Thoracic aorta (tissue), 2 donors: ENCODE measurements at places on chromosomes 5 and 9. TPM values are rescaled to one million over a fixed set of nuclear protein-coding genes. Genes with fewer than 3 reads are reported as not detected.

- no peak for DNase-seq
Observed at GRCh38 chr5:139692679-139693308, 44.6 kb downstream of the CXXC5 start.

DNA sequence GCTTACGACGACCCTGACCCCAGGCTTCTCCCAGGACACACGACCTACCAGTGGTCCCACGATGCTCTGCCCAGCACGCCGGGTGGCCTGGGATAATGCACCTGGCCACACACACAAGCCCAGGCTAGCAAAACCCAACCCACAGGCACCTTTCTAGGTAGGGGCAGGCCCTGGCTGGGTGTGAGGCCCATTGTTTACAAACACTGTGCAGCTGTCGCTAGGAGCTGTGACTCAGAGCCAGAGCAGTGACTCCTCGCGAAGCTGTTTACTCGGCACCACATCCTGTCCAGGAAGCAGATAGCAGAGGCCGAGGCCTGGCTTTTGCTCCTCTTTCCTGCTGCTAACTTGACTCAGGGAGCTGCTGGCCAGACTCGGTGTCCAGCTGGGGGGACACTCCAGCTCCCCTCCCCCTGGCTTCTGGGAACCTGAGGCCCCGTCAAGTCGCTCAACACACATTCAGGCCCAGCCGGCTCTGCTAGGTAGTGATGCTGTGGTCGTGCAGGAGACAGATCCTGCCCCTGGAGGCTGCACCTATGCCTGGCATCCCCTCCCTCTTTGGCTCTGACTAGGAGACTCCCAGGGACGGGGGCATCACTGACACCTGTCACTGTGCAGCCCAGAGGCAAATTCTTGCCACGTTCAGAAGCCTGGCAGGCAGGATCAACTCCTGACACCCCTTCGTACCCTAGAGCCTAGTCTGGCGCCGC lies 12.8 kb upstream of the RALGDS start:
- peak; percentile 72 for DNase-seq

- no peak for DNase-seq
Observed at GRCh38 chr5:135426102-135427082, 20.8 kb downstream of the DCANP1 start.

- DNase-seq: no peak
Observed at GRCh38 chr9:33676746-33677505, 118.4 kb upstream of the PRSS3 start.

GRCh38 chr5:142853682-142854081 lies 83.5 kb downstream of the ARHGAP26 start:
- no peak for DNase-seq

DNA sequence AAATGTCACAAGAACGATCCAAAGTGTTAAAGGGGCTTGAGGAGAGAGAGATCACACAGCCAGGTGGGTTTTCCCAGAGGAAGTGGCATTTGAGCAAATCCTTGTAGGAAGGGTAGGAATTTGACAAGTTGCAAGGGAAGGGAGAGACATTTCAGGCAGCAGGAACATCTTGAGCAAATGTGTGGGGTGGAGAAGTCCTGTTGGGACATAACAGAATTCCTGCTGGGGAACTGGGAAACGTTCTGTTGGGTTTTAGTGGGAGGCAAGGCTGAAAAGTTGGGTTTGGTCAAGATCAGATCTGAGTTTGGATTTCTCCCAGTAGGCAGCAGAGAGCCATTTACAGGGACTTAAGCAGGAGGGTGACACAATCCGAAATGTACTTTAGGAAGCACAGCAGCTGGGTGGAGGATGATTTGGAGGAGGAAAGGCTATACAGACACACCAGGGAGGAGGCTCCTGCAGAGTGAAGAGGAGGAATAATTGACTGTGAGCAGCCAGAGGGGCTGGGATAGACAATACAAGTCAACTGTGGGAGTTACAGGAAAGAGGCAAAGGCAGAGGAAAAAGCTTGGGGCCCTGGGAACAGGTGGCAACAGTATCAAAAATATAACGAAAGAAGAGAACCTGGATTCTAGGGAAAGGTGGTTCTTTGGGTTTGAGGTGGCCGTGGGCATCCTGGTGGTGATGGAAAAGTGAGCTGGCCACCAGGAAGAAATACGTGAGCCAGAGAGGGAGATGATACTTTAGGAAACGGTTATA lies 3.1 kb upstream of the ZSWIM6 start:
- DNase-seq: no peak

- no peak for DNase-seq
Observed at GRCh38 chr9:122364783-122365150, 6.1 kb upstream of the PTGS1 start.

- DNase-seq: no peak
Observed at GRCh38 chr5:54822324-54822687, 163.1 kb downstream of the ESM1 start.

DNA sequence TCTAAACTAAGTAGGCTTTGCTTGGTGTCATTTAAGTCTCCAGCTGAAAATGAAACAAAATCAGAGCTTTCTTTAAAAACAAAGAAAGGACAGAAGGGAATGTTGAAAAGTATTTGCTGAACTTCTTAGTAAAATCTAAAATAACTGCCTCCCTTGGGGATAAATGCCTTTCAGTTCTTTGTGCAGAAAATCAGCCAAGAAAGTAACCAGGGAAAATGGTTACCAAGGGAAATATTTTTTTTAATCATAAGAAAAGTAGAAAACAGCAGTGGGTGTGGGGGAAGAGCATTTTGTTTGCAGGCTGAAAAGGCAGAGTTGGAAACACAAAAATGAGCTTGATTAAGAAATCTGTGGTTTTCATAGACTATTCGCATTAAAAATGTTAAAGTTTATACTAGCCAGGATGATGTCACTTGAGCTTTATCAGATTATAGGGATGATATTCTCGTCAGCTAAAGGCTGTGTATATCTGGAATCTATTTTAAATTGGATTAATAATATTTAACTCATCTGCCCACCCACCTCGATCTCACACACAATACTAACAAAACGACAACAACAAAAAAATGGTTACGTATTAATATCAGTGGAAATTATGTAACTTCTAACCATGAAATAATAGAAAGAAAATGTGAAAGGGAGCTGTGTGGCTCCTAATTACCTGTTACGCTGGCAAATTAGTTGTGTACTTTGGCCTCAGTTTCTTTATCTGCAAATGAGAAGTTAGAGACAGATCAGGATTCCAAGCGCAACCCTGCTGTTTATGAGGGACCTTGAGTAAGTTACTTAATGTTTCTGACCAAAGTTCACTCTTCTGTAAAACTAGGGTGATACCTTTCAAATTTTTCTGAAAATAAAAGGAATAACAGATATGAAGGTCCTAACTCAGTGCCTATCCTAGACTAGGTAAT lies at the start of gene ECM2:
Gene ECM2 (minus strand): TSS at position 51 of the 911 bp plus-strand sequence. CDS start 13,124 bp downstream, outside the sequence.
- DNase-seq: no peak

- no peak for DNase-seq
Observed at GRCh38 chr5:16064135-16064893, 115.3 kb downstream of the MARCHF11 start.

- DNase-seq: no peak
Observed at GRCh38 chr5:12794476-12795332, 890.5 kb upstream of the CTNND2 start.

DNA sequence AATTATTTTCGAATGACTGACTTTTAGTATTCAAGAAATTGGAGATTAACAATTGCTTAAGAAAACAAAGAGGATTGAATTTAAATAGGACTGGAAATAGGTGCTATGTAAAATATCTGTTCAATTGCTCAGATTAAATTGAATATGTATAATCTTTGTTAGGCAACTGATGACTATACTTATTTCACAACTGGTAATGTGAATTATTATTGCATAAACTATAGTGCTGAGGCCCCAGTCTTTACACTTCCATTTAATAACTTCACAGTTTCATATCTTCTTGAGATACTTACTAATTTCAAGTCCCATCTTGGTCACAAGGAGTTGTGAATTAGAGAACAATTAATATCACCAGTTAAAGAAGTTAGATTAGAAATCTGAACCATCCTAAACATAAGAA lies 16.7 kb downstream of the CEP78 start:
- DNase-seq: no peak

DNA sequence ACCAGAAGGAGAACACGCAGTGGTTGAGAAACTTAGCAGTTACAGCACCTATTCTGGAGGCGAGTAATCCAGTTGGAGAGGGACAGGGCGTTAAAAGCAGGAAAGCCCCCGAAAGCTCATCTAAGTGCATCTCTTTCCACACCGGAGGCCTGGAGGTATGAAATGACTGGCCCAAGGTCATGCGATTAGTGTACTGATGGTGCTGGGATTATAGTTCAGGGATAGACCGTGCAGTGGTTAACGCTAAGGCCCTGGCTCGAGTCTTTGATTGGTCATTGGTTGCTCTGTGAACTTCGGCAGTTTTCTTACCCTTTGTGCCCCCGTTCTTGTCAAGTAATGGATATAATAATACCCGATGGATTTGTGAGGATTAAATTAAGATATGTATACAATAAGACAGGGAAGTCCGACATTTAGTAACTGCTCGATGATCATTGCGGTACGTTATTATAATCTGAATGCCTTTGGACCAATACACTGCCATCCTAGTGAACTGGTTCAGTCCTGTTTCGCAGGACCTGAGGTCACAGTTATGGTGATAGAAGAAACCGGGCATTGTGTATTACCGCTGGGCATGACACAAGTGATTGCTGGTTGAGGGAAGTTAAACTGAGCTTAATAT lies 960 bp downstream of the CANX start:
- no peak for DNase-seq

- DNase-seq: no peak
Observed at GRCh38 chr5:124302533-124302932, 443.9 kb downstream of the ZNF608 start.

- no peak for DNase-seq
Observed at GRCh38 chr5:885529-885928, 7.1 kb downstream of the BRD9 start.

DNA sequence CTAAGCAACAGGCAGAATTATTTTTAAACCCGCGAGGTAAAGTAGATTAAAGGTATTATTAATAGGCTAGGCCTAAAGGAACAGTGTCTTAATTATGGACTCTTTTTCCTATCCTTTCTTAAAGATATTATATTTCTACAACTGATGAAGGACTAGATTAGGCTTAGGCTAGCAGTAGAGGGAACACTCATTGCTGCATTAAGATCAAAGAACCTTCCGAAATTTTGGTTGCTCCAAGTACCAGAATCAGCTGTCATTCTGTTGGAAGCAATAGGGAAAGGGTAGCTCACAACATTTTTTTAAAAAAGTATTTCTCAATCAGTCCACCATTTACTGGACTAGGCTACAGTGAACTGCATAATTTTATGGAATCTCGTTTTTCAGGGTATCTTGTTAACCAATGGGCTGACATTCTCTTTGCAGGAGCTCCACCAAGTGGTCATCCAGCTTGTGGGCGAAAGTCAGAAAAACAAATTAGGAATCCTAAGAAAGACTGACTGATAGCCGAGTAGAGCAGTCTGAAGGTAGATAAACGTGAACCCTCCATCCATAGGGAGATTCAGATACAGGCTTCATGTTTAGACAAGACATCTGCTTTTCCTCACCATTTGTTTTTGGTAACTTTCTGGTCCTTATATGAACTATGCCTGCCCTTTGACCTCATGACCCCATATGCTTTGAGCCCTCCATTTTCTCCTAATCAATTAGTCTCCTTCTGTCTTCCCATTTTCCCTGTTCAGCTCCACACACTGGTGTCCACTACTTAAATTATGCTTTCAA lies 103.6 kb upstream of the CHD1 start:
- no peak for DNase-seq

GRCh38 chr5:72559866-72560766 lies 52.9 kb upstream of the ZNF366 start:
- no peak for DNase-seq

- DNase-seq: no peak
Observed at GRCh38 chr9:119884438-119884837, 515.2 kb upstream of the BRINP1 start.

DNA sequence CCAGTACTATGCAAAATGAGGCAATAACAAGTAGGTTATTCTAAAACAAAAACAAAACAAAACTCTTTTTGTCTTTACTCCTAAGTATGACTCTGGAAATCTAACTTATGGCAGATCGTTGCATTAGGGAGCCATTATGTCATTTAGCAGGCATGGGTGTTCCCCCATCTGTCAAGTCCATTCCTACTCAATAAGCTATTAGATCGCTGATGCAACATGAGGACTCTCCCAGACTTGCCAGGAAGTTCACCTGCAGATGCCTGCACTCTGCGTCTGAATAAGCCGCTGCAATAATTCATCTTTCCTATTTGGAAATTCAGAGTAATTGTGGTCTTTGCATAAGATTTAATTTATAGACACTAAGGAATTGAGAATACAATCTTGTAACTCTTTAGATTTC lies 585.0 kb downstream of the KIF4B start:
- DNase-seq: no peak

GRCh38 chr5:142303565-142303964 lies 21.3 kb downstream of the SPRY4 start:
- DNase-seq: no peak

GRCh38 chr5:143558048-143558447 lies 154.6 kb upstream of the NR3C1 start:
- DNase-seq: no peak

DNA sequence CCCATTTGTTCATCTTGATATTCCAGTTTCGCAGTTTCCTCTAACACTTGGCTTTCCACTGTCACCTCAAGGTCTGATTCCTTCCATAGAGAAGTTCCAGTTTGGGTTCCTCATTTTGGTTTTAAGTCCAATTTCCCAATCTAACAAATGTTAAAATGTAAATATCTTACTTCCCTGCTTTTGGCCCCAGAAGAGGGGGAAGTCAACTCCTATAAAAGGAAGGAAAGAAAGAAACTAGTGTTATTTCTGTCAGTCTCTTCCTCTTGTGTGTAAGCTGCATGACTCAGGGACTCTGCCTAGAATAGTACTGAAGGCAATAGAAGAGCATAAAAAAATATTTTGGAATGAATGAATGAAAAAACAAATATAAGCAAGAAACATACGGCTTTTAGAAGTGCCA lies 127.5 kb upstream of the CCNG1 start:
- no peak for DNase-seq

DNA sequence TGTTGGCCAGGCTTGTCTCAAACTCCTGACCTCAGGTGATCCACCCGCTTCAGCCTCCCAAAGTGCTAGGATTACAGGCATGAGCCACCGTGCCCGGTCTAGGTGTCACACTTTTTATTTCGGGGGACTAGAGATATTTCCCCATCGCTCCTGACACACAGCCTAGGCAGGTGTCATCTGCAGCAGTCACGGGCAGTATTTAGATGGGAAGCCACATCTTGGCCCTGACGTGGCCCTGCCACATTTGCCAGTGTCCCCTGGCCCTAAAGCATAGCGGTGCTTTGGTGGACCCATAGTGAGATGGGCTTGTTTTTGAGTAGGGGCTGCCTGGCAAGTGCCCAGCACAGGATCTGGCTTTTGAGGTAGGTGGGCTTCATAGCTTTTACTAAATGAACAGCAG lies 45.0 kb upstream of the LRRTM2 start:
- DNase-seq: no peak

Gene KIF12
- not detected for total RNA-seq

Gene PCDHA9
- total RNA-seq: 0.35 TPM

Gene DNM1
- 7.2 TPM for total RNA-seq

Gene ELOVL7
- total RNA-seq: 3.0 TPM

Gene CARTPT
- total RNA-seq: not detected

Gene LCN9
- not detected for total RNA-seq

Gene PCDHA3
- 0.68 TPM for total RNA-seq

Gene GPR151
- total RNA-seq: not detected

Gene RETREG1
- 6.5 TPM for total RNA-seq

Gene FBP1
- total RNA-seq: 6.6 TPM
